Natural killer cell treated with Interleukin-12 subunit alpha and Interleukin-12 subunit beta and Interleukin-15 and Interleukin-18, amount 100 ng/mL, for 72 hours (primary cell): ENCODE measurements at places on chromosomes 5 and 9. TPM values are rescaled to one million over a fixed set of nuclear protein-coding genes. Genes with fewer than 3 reads are reported as not detected.
A peak's percentile ranks its signal among the peaks of the same experiment; 100 is the strongest.

The TMEM232 gene
- 0.40 TPM for total RNA-seq

The CDX1 gene
- not detected for total RNA-seq

The LCN12 gene
- total RNA-seq: 2.0 TPM

The ST8SIA4 gene
- 127 TPM for total RNA-seq

The PCDHB4 gene
- not detected for total RNA-seq

The TPPP gene
- not detected for total RNA-seq

The VLDLR gene
- 5.9 TPM for total RNA-seq

GRCh38 chr5:177077335-177077734, 9.4 kb upstream of the FGFR4 start:
- no peak for DNase-seq

GRCh38 chr9:14099737-14100136, 214.2 kb downstream of the NFIB start:
- DNase-seq: no peak

DNA sequence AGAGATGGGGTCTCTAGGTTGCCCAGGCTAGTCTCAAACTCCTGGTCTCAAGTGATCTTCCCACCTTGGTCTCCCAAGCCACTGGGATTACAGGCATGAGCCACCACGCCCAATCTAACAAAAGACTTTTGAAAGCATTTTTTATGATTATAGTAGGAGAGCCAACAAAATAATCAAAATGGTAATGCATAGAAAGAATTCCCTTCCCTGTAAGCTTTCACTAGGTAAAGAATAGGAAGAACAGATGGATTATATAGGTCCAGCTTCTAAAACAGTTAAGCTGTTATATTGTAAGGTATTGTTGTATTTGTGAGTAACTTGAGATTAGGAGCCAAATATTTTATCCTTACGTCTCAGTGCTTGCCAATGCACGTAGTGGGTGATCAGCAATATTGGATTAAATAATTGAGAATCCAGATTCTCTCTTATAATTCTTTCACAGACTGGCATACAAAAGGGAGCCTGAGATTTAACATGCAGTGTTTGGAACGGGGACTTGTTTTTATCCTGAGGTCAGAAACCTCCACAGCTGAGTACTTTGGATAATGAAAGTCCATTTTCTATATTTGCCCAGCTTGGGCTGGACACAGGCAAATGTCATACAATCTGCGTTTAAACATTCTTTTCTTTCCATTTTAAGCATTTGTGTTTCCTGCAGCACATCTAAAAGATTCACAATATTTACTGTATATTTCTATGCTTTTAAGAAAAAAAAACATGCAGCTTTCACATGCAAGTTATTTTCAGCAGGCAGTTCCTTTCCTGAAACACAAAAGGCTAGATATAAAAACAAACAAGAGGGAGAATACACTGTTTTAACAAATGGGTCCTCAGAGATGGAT, 238.4 kb downstream of the ARRDC3 start:
- no peak for DNase-seq

- no peak for DNase-seq
Measured at GRCh38 chr5:74810915-74811314, 43.9 kb downstream of the NSA2 start.

DNA sequence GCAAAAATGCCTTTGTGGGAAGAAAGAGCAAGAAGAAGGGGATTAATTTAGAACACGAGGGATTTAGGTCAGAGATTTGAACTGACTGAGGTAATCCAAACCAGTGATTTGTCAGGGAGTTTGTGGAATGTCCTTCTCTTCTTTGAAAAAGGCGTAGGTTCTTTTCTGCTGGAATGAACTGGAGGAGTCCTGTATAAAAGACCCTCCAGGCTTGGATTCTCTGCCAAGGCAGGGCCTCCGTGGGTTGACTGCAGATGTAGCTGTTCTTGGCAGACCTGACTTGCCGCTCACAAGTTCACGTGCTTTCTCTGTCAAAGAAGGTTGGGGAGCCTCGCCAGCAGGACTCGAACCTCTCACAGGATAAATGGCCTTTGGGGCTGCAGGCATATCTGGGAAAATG, 62.8 kb upstream of the STC2 start:
- no peak for DNase-seq

- peak; percentile 45 for DNase-seq
Measured at GRCh38 chr9:128152133-128153059, 3.1 kb downstream of the LCN2 start.

- no peak for DNase-seq
Measured at GRCh38 chr9:107842530-107842929, 353.0 kb upstream of the KLF4 start.

DNA sequence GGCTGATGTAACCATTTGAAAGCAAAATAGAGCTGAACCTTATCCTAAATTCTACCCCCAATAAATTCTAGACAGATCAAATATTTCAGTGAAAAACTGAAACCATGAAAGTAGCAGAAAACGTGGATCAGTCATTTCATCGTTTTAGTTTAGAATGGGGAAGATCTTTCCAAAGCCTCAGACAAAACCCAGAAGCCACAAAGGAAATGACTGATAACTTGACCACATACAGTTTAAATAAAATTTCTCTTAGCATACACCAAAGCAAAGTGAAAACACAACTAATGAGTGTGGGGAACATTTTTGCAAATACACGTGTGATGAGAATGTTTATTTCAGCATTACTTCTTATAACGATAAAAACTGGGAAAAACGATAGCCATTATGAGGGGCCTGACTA, 284.8 kb downstream of the ADGRV1 start:
- DNase-seq: no peak
